ENCODE measurements at places on chromosomes 5 and 9. TPM values are rescaled to one million over a fixed set of nuclear protein-coding genes. Genes with fewer than 3 reads are reported as not detected.

SLC22A4 gene
- 0.13 TPM for total RNA-seq

GRCh38 chr5:141100243-141100805 lies at the start of gene PCDHB3:
Gene PCDHB3, plus strand, starts transcription at chr5:141100473. Its CDS starts 177 bp downstream, at chr5:141100650.
- no peaks in the 10 kb centered on the region for H3K4me1 ChIP-seq
- H3K27ac ChIP-seq = no peak within 1 kb of the TSS
- no peak within 1 kb of the TSS for H3K4me3 ChIP-seq
- H3K36me3 ChIP-seq = no peaks in the 10 kb centered on the region

PFN3 gene
- not detected for total RNA-seq

- DNase-seq = no peak
- H3K4me1 ChIP-seq = peaks cover 9% of the 10 kb centered on the region
- H3K4me3 ChIP-seq = no peak overlapping the region
- H3K36me3 ChIP-seq = no peaks in the 10 kb centered on the region
- H3K27ac ChIP-seq = no peak overlapping the region
Observed at GRCh38 chr9:27442464-27442863, 81.6 kb upstream of the IFNK start.

DNA sequence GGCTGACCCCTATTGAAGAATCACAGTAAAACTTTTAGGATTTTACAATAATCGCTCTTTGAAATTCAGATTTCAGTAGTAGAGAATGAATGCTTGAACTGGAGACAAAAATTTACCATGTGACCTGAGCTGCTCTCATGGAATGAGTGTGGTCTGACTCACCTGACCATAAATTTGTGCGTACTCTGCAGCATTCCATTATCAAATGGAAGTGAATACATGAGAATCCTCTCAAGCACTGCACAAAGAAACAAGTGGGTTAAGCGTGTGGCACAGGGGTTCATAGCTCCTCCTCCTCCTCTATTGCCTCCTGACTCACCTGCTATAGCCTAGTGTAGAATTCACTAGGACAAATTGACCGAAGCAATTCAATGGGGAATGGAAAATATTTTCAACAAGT lies 269.8 kb upstream of the CDH9 start:
- H3K4me1 ChIP-seq = no peaks in the 10 kb centered on the region
- H3K4me3 ChIP-seq = no peak overlapping the region
- DNase-seq = no peak
- H3K27ac ChIP-seq = no peak overlapping the region

SOHLH1 gene
- total RNA-seq = not detected

WDR38 gene
- not detected for total RNA-seq

- no peaks in the 10 kb centered on the region for H3K36me3 ChIP-seq
- H3K4me3 ChIP-seq = peak overlapping the region; percentile 76
- peak overlapping the region; percentile 89 for H3K27ac ChIP-seq
- peaks cover 21% of the 10 kb centered on the region for H3K4me1 ChIP-seq
Observed at GRCh38 chr9:4985386-4986266, 554 bp downstream of the JAK2 start.

CAVIN4 gene
- 0.13 TPM for total RNA-seq

GRCh38 chr5:172133359-172134029 lies 54.5 kb downstream of the STK10 start:
- peaks cover 5% of the 10 kb centered on the region for H3K4me1 ChIP-seq
- no peaks in the 10 kb centered on the region for H3K27me3 ChIP-seq
- peak overlapping the region; percentile 13 for H3K27ac ChIP-seq
- no peak for DNase-seq
- no peak overlapping the region for H3K4me3 ChIP-seq

TSTD2 gene
- 15.3 TPM for total RNA-seq

GRCh38 chr9:37975639-37976038 lies 71.7 kb upstream of the SLC25A51 start:
- H3K36me3 ChIP-seq = no peaks in the 10 kb centered on the region
- H3K4me1 ChIP-seq = no peaks in the 10 kb centered on the region
- H3K27ac ChIP-seq = no peak overlapping the region
- DNase-seq = no peak
- no peaks in the 10 kb centered on the region for H3K27me3 ChIP-seq

DNA sequence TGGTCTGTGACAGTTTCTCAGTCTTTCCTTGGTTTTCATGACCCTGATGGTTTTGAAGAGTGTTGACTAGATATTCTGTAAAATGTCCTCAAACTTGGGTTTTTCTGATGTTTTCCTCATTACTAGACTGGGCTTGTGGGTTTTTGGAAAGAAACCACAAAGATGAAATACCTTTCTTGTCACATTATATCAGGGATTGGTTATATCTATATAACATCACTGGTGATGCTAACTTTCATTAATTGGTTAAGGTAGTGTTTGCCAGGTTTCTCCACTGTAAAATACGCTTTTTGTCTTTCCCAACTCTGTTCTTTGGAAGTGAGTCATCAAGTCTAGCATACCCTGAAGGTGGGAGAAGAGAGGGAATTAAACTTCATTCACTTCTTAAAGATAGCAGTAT lies 3.3 kb upstream of the IL31RA start:
- H3K4me3 ChIP-seq = no peak overlapping the region
- H3K36me3 ChIP-seq = no peaks in the 10 kb centered on the region
- no peak for DNase-seq
- H3K27ac ChIP-seq = no peak overlapping the region
- H3K4me1 ChIP-seq = no peaks in the 10 kb centered on the region
- no peaks in the 10 kb centered on the region for H3K27me3 ChIP-seq

DNA sequence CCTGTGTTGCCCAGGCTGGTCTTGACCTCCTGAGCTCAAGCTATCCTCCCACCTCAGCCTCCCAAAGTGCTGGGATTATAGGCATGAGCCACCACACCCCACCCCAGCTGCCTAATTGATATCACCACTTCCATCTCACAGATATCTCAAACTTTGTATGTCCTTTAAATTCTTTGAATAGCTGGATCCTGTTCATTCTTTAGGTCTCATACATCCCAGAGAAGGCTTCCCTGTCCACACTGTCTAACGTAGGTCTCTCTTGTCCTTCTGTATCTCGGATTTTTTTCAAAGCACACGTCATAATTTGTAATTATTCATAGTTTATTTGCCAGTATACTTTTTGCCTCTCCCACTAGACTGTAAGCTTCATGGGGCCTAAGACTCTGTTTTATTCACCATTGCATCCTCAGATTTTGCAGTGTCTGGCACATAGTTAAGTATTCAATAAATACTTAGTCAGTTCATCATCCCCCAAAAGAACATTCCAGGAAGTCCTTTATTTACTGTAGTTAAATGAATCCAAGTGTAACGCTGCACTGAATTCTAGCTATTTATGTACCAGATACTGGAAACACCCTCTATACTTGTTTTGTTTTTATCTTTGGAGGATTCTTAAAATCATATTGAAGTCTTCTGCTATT lies 10.5 kb downstream of the ARSK start:
- H3K4me3 ChIP-seq = no peak overlapping the region
- no peak for DNase-seq
- no peaks in the 10 kb centered on the region for H3K27me3 ChIP-seq
- H3K27ac ChIP-seq = no peak overlapping the region

RGMB gene
- total RNA-seq = 15.8 TPM

DNA sequence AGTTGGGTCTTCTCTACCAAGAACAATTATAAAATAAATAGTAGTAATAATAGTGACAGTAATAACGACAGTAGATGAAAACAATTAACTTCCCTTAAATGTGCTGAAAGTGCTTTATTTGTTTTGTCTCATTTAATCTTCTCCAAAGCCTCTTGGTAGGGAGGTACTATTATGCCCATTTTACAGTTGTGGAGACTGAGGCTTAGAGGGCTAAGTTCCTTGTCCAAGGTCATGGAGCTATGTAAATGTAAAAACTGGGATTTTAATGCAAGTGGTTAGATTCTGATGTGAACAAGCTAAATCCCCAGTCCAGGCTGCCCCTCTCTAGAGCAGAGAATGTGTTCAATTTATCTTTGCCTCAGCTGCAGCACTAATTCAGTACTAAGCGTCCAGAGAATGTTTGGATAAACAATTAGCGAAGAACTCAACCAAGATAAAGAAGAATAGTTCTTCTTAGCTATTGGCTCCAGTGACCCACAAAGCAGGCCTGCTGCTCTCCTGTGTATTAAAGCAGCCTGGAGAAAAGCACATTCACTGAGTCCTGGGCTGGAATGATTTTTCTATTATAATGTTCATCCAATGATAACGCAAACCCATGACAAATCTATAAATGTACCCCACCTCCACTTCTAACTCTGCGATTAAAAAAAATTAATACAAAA lies 68.8 kb downstream of the NPR3 start:
- H3K4me3 ChIP-seq = no peak overlapping the region
- no peak overlapping the region for H3K27ac ChIP-seq
- H3K4me1 ChIP-seq = no peaks in the 10 kb centered on the region
- no peaks in the 10 kb centered on the region for H3K27me3 ChIP-seq

Data from GM12878 (cell line).